ENCODE measurements at places on chromosomes 1 and 21.

DNA sequence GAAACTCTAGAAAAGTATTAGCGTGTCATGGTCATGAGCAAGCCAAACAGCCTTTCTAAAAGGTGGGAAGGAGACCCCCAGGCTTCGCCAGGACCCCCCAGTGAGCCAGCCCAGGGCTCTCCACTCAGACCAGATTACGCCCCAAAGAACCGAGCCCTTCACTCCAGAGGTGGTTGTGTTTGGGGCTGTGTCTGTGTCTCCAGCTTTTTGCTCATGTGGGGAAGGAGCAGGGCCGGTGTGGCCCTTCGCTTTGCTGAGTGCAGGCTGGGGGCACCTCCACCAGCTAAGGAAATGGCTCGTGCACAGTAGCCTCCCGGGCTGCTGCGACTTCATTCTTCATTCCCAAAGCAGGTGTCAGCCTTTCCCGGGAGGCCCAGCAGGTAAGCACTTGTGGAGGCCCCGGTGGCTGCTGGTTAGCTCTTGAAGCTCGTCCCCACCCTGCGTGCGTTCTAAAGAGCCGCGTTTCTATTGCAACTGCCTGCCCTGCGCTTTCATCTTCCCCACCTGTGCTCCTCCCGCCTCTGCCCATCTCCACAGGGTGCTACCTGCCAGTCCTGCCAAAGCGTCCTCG is 531 bp downstream of the TSPEAR start:
- no peak for DNase-seq

- DNase-seq: no peak
These were observed 42.2 kb downstream of the KCNK1 start for GRCh38 chr1:233656032-233656635.

GRCh38 chr1:109274533-109275476 is 8.1 kb downstream of the PSRC1 start:
- DNase-seq: no peak

- peak; percentile 25 for DNase-seq
These were observed 27.5 kb downstream of the COL6A1 start for GRCh38 chr21:46008893-46009621.

DNA sequence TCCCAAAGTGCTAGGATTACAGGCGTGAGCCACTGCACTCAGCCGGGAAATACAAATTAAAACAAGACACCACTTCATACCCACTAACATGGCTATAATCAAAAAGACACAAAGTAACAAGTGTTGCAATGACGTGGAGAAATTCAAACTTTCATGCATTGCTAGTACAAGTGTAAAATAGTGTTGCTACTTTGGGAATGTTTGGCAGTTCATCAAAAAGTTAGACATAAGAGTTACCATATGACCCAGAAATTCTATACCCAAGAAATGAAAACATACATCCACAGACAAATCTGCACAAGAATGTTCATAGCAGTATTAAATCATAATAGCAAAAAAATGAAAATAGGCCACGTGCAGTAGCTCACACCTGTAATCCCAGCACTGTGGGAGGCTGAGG is 16.4 kb downstream of the FOXJ3 start:
- DNase-seq: no peak

GRCh38 chr1:64492424-64492823 is 22.5 kb downstream of the CACHD1 start:
- DNase-seq: no peak
